Fibroblast of skin of abdomen (primary cell): ENCODE measurements at places on chromosomes 7 and 10.

- no peak for DNase-seq
These were observed 25.7 kb downstream of the ARL5B start for GRCh38 chr10:18684953-18685352.

DNA sequence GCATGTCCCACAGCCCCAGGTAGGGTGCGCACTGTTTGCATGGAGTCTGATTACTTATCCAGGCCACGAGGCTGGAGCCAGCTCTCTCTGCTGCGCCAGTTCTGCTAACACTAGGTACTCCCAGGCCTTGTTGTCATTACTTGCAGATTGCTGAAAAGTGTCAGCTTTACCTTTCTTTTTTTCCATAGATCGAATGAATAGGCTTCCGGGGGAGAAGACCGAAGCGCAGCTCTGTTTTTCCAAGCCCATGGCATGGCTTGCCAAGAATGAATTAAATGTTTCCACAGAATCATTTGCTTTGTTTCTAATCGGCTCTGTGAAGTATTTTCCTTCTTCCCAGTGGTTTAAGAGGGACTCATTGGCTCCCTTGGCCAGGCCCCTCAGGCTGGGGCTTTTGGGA, 285.8 kb downstream of the BMPER start:
- DNase-seq = no peak

DNA sequence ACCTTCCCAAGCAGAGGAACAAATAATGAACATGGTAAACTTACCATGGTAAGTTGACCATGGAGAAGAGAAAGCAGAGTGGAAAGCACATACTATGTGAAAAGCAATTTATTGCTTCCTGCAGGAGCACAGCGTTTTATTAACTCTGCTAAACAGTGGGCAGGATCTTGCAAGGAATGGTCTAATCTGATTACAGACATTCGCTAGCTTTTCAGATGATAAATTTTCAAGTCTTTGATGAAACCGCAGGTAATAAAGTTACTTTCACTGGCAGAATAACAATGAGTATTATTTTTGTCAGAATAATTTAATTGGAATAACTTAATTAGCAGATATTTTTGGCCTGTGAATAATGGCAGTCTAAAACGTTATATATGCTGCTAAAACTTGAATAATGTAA, 89.6 kb upstream of the HGF start:
- no peak for DNase-seq

- DNase-seq = peak; percentile 5
These were observed 18.9 kb downstream of the ANLN start for GRCh38 chr7:36408589-36408988.

DNA sequence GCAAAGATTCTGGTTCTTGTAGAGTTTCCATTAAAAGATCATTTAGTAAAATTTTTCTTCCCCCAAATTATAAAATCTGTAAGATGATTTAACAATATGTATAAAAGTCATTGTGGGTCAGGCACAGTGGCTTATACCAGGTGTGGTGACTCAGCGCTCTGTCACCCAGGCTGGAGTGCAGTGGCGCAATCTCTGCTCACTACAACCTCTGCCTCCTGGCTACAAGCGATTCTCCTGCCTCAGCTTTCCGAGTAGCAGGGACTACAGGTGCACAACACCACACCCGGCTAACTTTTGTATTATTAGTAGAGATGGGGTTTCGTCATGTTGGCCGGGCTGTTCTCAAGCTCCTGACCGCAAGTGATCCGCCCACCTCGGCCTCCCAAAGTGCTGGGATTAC, 68.0 kb downstream of the SEPTIN14 start:
- DNase-seq = no peak

GRCh38 chr10:48821692-48822091, 117.9 kb downstream of the LRRC18 start:
- no peak for DNase-seq

DNA sequence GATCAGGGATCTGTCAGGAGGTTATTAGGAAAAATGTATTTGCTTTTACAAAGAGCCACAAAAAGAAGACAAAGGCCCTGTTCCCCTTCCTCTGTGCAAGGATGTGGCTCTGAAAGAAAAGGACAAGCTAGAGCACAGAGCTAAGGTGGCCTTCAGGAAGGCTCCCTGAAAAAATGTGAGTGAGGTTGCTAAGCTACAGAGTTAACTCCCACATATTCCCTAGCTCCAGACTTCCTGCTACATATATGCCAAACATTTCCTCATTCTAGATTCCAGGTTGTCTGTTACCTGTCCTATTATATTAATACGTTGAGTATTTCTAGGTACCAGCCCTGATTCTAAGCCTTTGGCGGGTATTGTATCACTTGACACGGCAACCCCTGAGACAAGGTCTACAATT, 369.0 kb downstream of the PARD3 start:
- no peak for DNase-seq

DNA sequence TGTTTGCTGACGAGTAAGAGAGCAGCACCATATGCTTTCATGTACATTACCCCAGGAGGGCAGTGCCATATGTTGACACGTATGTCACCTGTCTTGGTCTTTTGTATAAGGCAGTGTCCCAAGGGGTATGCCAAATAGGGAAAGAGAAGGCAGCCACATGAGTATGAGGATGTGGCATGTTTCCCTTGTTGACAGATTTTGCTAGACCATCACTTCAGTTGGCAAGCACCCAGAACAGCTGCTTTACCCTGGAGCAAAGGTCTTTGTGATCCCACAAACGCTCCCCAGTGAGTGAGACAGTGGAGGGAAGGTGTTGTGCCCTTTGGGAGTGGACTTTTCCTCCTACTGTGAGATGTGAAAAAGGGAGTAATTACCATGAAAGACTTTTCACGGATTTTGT, 350.1 kb downstream of the ETV1 start:
- no peak for DNase-seq

DNA sequence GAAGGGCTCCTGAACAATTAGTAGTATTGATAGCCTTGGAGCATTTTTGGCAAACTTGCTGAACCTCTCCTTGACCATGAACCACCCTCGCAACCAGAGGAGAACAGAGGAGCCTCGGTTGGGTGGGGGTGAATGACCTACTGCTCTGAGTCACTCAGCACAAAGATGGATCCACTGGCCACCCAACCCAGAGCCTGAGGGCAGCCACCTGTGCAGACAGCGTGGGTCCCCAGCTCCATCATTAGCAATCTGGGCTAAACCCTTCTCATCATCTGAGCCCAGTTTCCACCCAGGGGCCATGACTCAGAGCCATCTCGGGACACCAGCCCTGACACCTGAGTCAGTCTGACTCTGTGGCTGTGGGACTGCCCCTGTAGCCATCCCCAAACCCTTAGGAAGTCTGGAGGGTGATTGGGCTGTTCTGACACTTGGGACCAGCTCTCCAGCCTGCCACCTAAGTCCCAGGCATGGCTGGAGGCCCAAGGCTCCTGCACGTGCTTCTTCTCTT, 171.8 kb upstream of the GPR26 start:
- no peak for DNase-seq

DNA sequence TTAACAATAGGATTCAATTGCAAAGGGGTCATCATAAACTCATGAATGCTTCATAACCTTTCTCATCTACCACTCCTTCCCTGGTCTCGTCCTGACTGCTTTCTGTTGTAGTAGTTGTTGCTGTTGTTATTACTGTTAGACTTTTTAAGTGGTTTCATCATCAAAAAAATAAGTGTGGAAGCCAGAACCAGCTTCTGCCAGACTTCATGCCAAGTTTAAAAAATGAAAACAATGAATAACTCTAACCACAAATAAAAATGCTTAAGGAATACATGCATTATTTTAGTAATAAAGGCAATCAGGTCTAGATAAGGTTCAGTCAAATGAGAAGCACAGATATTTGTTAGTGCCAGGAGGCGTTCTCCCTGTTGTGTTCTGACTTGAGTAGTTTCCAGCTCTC, 85.4 kb downstream of the PCLO start:
- no peak for DNase-seq

- DNase-seq = no peak
These were observed 16.2 kb downstream of the TSPAN14 start for GRCh38 chr10:80470266-80470665.

DNA sequence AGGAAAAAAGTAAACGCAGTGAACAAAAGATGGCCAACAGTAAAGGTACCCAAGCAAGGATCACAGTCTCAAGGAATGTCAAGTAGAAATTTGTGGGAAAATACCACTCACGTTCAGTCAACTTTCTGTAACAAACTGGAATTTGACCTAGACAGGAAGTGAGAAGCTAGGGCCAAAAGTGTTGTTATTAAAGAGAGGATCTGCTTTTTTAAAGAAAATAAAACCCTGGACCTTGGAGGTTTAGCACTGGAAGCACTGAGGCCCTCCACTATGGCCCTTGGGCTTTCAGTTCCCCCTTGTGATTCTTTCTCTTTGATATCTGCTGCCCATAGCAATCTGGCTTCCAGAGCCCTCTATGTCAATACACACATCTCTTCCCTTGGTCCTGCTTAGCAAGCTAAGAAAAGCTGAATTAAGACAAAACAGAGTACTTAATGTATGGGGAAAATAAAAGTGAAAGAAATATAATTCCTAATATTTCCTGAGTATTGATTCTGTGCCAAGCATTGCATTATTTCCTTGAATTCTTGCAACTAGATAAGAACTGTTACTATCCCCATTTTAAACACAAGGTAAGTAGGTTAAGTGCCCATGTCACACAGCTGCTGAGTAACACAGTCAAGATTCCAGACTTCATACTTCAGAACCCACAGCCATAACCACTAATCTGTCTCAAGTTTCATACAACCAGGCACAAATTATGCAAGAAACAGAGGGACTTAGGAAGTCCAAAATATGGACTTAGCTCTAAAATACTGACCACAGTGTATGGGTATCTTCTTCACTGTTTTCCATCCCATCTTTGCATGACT, 2.6 kb upstream of the ZNF438 start:
- peak; percentile 95 for DNase-seq

- peak; percentile 98 for DNase-seq
These were observed 76.1 kb upstream of the ZEB1 start for GRCh38 chr10:31242902-31243301.

GRCh38 chr7:1106793-1107421, 19.0 kb downstream of the GPER1 start:
- DNase-seq = no peak

- DNase-seq = no peak
These were observed 472.8 kb upstream of the STEAP1 start for GRCh38 chr7:89681448-89681847.

DNA sequence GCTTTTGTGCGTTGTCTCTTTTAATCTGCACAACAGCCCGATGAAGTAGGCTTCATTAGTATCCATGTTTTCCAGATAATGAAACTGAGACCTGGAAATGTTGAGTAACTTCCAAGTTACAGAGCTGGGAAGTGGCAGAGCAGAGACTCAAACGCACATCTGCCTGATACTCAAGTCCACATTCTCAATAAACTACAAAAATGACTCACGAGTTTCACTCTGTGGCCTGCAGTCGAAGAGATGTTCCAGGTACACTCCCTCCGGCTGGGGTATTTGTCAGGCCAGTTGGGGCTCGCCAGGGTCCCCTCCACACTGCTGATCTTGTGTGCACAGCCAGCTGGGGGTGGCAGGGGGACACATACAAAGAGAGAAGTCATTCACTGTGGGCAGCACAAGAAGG, 17.7 kb upstream of the OPALIN start:
- DNase-seq = no peak

GRCh38 chr7:3265388-3265787, 35.7 kb upstream of the SDK1 start:
- no peak for DNase-seq

GRCh38 chr7:117472335-117472734, 7.5 kb upstream of the CFTR start:
- DNase-seq = no peak

- DNase-seq = peak; percentile 37
These were observed 951.6 kb downstream of the ANKRD7 start for GRCh38 chr7:119175911-119176627.
